ENCODE measurements at places on chromosomes 7 and 10.

DNA sequence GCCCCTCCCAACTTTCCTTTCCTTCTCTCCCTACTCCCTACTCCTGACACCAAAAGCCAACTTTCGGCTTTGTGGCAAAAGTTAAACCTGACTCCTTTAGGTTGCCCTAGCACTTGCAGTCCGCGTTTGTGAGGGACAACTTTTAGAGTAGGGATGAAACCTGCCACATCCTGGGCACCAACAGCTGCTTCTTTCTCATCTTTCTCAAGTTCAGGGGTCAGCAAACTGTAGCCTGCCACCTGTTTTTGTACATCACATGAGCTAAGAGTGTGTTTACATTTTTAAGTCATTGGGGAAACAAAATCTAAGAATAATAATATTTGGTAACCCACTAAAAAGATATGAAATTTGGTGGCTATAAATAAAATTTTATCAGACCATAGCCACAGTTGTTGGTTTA lies 660.6 kb downstream of the KCNMA1 start:
- no peak for DNase-seq

GRCh38 chr10:124698545-124699469 lies 45.4 kb downstream of the FAM53B start:
- no peak for DNase-seq

GRCh38 chr10:101208543-101208942 lies 20.7 kb downstream of the LBX1 start:
- DNase-seq, result no peak

DNA sequence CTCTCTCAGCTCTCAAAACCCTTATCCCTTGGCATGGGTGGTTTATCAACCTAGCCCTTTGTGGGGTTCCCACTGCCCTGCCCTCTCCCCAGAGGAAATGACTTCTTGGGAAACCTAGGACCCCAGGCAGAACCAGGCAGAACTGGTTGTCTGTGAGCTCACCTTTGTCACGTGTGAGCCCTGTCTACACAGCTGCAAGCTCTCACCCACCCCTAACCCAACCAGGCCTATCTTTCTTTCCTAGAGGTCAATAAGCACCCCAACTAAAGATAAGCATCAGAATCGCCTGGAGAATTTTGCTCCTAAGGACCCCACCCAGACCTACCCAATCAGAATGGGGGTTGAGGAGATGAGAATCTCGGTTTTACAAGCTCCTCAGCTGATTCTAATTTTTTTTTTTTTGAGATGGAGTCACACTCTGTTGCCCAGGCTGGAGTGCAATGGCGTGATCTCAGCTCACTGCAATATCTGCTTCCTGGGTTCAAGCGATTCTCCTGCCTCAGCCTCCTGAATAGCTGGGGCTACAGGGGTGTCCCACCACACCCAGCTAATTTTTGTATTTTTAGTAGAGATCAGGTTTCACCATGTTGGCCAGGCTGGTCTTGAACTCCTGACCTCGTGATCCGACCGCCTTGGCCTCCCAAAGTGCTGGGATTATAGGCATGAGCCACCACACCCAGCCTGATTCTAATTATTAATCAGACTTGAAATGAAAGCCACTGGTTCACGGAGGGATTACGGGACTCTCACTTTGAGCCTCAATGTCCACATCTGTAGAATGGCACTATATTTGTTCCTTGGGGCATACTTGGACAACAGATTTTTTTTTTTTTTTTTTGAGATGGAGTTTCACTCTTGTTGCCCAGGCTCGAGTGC lies 7.5 kb upstream of the DDIT4 start:
- no peak for DNase-seq

DNA sequence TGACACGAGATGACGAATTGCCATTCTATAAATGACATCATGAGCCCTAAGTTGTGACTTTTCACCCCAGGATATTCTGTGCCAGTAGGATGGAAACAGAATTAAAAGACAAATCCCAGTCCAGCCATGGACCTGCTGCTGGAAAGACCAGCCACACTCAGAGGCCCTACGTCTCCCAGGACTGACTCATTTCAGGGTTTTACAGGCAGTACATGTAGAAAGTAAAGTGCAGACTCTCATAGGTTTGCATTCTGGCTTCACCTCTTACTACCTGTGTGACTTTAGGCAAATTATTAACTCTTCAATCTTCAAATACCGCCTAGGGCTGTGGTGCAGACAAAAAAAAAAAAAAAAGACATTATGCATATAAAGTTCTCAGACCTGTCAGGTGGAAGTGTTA lies 188.8 kb downstream of the NEBL start:
- DNase-seq, result no peak

- DNase-seq, result no peak
These were observed 191.3 kb downstream of the HECW1 start for GRCh38 chr7:43303740-43304241.

GRCh38 chr10:45063591-45064231 lies 63.0 kb downstream of the ZNF22 start:
- DNase-seq, result no peak

DNA sequence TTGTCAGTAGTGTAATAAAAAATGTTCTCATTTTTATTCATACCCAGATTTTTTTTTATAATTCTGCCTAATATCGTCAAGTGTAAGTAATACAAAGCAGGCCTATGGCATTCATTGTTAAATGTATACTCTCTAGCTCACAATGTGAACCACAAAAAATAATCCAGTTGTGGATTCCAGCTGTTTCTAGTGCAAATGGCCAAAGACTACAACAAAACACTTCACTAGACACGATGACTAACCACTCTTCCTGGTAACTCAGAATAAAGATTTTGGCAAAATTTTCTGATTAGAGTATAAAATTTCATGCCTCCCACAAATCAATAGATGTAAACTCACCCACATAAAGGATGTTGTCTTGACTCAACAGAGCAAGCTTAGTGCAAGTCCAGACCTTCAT lies 396.6 kb downstream of the DGKB start:
- DNase-seq, result no peak

DNA sequence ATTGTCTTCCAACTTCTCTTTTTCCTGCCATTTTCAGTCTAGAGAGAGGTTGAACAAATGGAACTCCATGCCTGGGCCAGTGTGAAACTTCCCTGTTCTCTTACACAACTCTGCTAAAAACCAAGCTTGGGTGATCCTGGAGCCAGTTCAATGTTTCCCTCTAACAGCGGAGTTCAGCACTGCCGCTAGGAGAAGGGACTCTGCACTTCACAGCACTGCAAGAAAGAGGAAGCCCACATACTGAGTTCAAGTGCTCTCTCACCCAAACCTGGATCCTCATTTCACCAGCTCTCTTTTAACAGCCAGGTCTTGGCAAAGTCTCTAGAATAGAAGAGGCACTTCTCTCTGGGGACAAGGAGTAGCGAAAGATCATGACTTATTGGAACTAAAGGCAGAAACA lies 18.8 kb downstream of the FOXI2 start:
- no peak for DNase-seq

DNA sequence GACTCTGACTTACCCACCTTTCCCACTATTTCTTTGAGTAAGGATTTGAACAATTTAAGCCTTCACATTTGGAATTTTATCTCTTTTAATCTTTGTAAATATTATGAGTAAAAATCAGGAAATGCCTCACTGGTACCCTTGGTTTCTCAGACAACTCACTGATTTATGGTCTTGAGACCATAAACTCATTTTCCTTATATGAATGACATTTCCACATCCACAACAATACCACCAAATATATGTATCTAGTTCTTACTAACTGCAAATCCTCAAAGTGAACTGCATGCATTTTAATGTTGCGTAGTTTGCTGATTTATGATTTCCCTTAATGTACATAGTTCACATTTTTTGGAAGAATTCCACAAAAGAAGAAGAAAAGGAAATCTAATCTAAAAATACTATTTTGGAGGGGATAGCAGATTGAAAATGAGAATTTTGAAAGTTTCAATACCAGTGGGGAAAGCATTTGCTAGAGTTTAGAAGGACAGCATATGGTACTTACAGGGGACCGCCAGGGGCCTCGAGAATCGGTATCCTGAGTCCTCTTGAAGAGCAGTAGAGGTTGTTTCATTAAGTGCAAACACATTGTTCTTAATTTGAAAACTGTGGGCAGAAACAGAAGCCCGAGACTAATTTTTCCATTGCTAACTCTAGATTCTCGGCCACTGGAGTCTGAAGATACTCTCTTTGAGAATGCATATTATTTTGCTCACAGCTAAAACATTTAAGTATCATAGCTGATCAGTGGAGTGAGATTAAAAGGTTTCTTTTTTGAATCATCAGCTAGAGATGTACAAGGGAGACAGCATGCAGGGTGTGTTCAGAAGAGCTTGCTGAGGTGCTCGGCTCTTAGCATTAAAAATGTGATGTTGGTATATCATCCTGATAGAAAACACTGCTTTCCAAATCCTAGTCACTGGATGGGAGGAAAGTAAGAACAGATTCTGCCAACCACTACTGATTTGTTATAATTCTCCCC lies 964.0 kb downstream of the GATA3 start:
- no peak for DNase-seq

DNA sequence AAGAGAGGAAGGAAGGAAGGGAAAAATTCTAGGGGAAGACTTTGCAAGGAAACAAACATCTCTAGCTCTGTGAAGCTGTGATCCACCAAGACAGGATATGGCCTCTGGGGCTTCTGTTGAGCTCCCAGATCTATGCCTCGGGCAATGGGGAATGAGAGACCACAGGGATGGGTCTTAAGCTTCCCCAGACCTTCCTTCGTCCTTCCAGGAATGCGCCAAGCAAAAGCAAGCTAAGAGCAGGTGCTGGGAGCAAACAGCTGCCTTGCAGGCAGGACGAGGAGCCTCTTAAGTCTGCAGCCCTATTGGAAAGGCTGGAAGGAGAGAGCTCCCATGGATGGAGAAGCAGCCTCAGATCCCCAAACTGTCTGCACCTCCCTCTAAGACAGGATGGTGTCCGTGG lies 21.9 kb upstream of the ELN start:
- no peak for DNase-seq

DNA sequence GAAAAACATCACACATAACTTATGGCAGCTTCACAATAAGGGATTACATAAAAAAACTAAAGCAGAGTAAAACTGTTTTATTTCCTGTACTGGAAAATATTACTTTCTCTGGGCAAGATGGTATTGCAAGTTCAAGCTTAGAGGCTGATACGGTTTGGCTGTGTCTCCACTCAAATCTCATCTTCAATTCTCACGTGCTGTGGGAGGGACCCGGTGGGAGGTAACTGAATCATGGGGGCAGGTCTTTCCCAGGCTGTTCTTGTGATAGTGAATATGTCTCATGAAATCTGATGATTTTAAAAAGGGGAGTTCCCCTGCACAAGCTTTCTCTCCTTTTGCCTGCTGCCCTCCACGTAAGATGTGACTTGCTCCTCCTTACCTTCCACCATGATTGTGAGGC lies 5.1 kb upstream of the LRRC27 start:
- peak; percentile 39 for DNase-seq

GRCh38 chr10:33153251-33153967 lies 181.1 kb downstream of the NRP1 start:
- DNase-seq, result no peak

GRCh38 chr10:13990946-13991345 lies 339.8 kb downstream of the FRMD4A start:
- no peak for DNase-seq

- no peak for DNase-seq
These were observed 1115.0 kb upstream of the POT1 start for GRCh38 chr7:126044662-126045061.

- no peak for DNase-seq
These were observed 2.7 kb downstream of the FRAT1 start for GRCh38 chr10:97321804-97322190.

DNA sequence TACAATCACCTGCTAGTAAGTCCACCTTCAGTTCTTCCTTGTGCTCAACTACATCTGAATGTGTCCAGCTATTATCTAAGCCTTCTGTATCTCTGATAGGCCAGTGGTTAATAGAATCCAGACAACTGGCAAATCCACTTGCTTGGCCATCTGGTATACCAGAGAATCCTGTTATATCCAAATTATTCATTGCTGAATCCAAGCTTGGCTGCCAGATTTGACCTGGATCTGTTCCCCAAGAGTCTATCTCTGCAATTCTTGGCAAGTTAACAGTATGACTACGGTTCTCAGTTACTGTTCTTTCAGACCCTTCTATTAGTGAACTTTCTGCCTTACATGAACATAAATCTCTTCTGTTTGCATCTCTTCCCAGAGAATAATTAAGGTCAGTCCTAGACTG lies 154.6 kb upstream of the TARP start:
- DNase-seq, result no peak

- DNase-seq, result peak; percentile 68
These were observed 177.2 kb downstream of the SH3PXD2A start for GRCh38 chr10:103678178-103678526.
